Cardiac muscle cell (in vitro differentiated cells and primary cell): ENCODE measurements at places on chromosomes 12 and 14. TPM values are rescaled to one million over a fixed set of nuclear protein-coding genes. Genes with fewer than 3 reads are reported as not detected.

Gene OTOGL
- 8.0 and 15.0 TPM in 2 replicates for total RNA-seq

DNA sequence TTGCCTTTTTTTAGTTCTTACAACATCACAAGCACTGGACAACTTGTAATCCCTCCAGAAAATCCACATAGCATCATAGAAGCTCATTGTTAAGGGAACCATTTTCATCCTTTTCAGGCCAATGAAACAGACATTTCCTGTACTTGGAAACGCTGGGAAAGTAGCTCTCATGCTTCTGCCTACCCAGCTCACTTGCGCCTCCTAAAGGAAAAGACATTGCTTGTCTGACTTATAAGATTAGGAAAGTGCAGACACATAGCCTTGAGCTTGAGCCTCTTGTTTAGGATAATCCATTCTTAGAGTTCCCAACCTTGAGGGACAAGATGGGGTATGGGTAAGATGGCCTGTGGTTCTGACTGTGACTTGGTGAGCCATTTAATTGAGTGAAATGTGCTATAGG is 589.5 kb downstream of the NOVA1 start:
- H3K36me3 ChIP-seq: no peaks in the 10 kb centered on the region
- no peaks in the 10 kb centered on the region for H3K4me1 ChIP-seq
- no peaks in the 10 kb centered on the region for H3K27me3 ChIP-seq
- H3K4me3 ChIP-seq: no peak overlapping the region

DNA sequence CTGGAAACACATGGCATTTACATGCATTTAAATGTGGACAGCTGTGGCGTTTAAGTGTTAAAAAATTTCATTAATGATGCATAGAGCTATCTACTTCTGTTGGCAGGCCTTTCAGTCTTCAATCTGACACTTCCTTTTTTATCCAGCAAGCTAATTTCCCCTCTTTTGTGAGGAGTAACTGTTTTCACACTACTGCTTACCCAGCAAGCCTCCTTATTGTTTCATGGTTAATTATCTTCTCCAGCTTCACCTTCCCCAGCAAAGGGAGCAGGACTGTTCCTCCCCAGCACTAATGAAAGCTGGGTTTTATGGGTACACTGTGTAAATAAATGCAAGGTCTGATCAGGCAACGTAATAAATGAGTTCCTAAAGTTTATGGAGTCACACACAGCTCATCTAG is 129.4 kb upstream of the NPAS3 start:
- no peak overlapping the region for H3K27ac ChIP-seq
- no peaks in the 10 kb centered on the region for H3K36me3 ChIP-seq

Gene HSPB8
- total RNA-seq: 79.1 and 99.2 TPM in 2 replicates

Gene GALNT8
- 2.7 and 8.1 TPM in 2 replicates for total RNA-seq

- H3K4me1 ChIP-seq: no peaks in the 10 kb centered on the region
- no peaks in the 10 kb centered on the region for H3K36me3 ChIP-seq
- no peak overlapping the region for H3K4me3 ChIP-seq
- H3K27ac ChIP-seq: no peak overlapping the region
- DNase-seq: no peak
- no peaks in the 10 kb centered on the region for H3K27me3 ChIP-seq
Measured at GRCh38 chr14:57583396-57583795, 89.7 kb upstream of the CCDC198 start.

GRCh38 chr14:56787530-56787929 is 22.7 kb downstream of the OTX2 start:
- no peaks in the 10 kb centered on the region for H3K4me1 ChIP-seq
- H3K27ac ChIP-seq: no peak overlapping the region
- no peaks in the 10 kb centered on the region for H3K27me3 ChIP-seq
